Posterior cingulate gyrus (tissue), 11 donors: ENCODE measurements at places on chromosomes 5 and 9.
A peak's percentile ranks its signal among the peaks of the same experiment; 100 is the strongest.

DNA sequence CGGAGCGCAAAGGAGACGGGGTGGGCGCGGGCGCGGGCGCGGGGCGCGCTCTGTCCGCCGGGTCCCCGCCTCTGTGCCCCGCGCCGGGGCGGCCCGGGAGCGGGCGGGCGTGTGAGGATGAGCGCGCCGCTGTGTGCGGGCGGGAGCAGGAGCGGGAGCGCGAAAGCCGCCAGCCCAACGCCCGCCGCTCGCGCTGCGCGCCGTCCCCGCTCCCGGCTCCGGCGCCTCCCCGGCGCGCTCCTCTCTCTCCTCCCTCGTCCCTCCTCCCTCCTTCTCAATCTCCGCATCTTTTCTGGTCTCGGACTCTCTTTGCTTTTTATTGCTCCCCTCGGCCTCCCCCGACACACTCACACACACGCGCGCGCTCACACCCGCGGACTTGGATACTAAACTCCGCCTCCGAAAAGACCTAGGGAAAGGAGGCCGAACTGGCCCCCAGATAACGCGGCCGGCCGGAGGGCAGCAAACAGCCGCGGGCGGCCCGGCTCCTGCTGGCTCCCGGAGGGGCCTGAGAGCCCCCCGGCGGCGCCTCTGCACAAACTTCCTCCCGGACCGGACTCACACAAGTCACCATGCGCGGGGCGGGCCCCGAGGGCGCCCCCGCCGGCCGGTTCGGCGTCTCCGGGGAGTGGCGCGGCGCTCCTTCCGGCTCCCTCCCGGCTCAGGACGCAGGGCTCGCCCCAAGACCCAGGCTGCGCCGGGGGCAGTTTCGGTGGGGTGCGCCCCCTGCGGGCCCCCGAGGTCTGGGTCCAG, at the start of gene FIBCD1:
Gene FIBCD1 (minus strand): TSS at position 596 of the 753 bp plus-strand sequence. CDS start 640 bp downstream, outside the sequence.
- no peak for DNase-seq

GRCh38 chr9:36985769-36986467, 48.1 kb downstream of the PAX5 start:
- DNase-seq, result no peak

DNA sequence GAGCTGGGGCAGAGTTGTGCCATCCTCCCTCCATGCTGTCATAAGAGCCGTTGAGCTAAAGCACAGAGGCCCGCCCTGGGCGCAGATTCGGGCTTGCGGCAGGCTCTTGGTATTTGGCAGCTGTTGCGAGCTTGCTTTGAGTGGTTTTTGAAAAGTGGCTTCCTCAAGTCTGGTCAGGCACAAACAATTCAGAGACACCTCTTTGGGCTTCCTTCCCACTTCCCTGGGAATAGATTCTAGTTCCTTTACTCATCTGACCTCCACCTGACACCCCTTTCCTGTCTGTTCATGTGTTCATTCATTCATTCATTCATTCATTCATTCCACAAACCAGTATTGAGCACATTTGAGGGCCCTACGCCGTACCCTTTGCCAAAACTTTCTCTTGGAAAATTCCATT, 27.4 kb downstream of the NCS1 start:
- no peak for DNase-seq

DNA sequence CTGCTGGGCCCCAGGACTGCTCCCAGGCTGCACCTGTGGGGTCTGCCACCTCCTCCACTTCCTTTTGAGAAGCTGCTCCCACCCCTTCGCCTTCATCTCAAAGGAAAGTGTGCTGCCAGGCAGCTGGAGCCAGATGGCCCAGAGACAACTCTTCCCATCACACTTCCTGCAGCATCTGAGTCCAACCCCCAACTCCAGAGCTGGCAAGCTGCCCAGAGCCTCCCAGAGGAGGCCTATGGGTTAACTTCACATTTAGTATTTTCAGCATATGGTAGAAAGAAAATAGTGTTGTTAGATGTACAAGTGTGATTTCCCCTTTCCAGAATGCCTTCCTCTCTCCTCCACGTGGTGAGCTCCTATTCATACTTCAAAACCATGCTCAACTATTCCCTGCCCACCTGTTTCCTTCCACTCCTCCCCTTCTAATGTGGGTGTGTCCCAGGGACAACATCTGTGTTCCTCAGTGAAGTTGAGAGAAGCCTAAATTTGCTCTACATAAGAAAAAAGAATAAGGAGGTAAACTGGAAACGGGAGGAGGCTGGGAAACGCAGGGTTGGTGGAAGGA, 38.6 kb upstream of the KCNMB1 start:
- no peak for DNase-seq

DNA sequence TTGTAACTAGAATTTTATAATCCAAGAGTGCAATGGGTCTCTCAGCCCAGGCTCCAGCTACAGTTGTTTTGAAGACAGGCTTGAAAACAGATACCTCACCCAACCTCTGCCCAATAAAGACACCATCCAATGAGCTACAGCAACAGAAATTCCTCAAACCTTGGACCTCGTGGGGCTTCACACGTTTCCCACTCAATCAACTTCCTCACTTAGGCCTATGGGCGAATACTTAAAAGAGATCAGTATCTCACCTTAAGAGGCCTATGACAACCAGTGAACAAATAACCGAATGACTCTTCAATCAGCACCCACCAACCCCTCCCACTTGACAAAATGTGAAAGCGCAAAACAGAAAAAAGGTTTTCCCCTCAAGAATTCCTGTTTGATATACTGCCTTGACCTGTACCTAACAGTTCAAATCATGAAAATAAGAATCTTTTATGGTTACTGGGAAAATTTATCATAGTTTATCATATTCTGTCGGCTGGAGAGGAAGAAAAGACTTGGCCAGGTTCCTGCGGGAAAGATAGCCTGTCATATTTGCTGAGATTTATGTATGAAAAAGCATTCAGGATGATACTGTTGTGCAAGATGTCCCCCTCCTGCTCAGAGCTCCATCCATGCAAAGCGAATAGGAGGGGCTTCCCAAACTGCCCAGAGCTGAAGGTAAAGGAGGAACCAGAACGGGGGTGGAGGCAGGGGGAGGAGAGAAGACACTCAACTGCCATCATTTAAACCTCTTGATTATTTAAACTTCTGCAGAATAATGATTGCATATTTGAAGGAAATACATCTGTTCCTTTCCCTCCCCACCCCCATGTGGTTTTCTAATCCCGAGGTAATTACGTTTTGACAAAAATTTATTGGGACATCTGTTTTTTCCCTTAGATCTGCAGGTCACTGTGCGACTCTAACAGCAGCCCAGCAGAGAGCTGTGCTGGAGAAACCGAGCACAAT, 256.3 kb downstream of the NFIB start:
- no peak for DNase-seq

- DNase-seq, result no peak
Measured at GRCh38 chr9:134678206-134678605, 36.6 kb downstream of the COL5A1 start.

GRCh38 chr5:92568522-92568921, 1012.5 kb downstream of the NR2F1-AS1 start:
- DNase-seq, result no peak

- no peak for DNase-seq
Measured at GRCh38 chr5:3393920-3394597, 201.6 kb upstream of the IRX1 start.

GRCh38 chr5:133510634-133511262, 101.6 kb downstream of the FSTL4 start:
- no peak for DNase-seq

- no peak for DNase-seq
Measured at GRCh38 chr5:172758077-172758833, 12.7 kb downstream of the DUSP1 start.

DNA sequence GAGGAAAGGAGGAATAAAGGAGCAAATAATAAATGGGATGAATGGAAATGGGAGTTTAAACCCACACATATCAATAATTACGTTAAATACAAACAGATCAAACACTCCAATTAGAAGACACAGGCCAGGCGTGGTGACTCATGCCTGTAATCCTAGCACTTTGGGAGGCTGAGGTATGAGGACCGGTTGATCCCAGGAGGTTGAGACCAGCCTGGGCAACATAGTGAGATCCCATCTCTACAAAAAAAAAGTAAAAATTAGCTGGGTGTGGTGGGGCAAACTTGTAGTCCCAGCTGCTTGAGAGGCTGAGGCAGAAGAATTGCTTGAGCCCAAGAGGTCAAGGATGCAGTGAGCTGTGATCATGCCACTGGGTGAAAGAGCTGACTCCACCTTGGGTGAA, 3.7 kb downstream of the BAAT start:
- DNase-seq, result no peak

DNA sequence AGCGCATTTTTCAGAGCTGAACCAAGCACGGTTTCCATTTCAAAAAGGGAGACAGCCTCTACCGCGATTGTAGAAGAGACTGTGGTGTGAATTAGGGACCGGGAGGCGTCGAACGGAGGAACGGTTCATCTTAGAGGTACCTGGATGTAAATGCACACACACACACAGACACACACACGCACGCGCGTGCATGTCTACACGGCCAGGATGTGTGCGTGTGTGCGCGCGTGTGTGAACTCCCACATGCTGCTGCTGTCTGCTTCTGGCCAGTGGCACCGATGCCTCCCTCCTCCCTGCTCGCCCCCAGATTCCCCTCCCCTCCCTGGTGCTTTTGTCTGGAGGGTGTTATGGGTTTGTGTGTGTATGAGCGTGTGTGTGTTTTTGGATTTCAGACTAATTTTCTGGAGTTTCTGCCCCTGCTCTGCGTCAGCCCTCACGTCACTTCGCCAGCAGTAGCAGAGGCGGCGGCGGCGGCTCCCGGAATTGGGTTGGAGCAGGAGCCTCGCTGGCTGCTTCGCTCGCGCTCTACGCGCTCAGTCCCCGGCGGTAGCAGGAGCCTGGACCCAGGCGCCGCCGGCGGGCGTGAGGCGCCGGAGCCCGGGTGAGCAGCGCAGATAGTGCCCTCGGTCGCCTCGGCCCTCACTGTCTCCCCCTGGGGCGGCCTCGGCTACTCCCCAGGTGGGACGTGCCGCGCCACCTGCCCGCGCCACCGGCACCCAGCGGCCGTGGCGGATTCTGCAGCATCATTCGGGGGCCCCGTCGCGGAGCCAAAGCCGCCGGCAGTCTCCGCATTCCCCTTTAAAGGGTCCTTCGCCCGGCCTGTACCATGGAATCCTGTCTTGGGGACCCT, at the start of gene NTRK2:
Gene NTRK2 (plus strand): TSS at position 442 of the 850 bp plus-strand sequence. CDS start 1,020 bp downstream, outside the sequence.
- peak; percentile 61 for DNase-seq

DNA sequence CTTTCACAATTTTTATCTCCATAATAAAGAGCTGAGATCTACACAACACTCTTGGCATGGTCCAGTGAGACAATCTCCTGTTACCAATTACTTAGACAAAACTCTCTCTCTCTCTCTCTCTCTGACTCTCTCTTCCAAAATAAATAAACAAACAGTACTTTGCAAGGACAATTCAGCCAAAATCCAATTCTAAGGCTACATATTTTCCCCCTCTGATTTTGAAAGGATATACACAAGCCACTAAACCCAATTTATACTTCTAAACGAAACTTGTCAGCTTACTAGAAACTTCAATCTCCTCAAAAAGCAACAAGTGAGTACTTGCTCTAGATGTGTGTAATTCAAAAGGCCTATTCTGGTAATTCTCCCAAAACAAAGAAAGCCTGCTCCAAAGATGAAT, 26.3 kb upstream of the TNPO1 start:
- DNase-seq, result no peak

GRCh38 chr5:90571147-90571773, 12.7 kb downstream of the ADGRV1 start:
- DNase-seq, result no peak

DNA sequence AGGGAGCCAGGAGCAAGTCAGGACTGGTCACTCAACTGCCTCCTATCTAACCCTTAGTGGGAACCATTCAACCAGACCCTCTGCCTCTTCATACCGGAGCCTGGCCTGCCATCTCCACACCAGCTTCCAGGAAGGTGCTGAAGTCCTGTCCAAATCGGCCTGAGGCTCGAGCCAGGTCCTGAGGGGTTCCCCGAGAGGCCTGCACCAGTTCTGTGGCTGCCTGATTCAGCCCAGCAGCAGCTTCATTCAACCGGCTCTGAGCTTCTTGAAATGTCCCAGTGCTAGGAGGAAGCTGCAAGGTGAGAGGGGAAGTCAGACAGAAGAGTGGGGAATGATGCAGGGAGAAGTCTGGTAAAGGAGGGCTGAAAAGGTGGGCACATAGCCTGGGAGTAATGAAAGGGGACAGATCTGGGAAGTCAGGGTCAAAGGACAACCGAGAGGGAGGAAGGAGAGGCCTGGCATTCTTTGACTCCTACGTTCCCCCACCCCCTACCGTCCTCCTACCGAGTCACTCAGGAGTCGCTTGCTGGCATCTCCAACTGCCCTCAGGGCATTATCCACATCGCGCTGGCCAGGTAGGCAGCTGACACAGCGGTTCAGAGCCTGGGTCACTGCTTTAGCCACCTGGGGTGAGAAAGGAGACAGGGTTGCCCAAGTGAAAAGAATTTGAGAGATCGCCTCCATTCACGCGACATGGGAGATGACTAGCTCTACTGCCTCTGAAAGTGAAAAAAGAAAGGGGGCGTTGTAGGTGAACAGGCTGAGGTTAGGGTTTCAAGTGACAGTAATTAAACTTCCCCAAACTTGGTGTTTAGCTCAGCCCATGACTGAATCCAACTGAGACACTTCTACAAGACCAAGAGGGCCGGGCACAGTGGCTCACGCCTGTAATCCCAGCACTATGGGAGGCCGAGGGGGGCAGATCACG, 20.2 kb downstream of the TLN1 start:
- DNase-seq, result no peak

DNA sequence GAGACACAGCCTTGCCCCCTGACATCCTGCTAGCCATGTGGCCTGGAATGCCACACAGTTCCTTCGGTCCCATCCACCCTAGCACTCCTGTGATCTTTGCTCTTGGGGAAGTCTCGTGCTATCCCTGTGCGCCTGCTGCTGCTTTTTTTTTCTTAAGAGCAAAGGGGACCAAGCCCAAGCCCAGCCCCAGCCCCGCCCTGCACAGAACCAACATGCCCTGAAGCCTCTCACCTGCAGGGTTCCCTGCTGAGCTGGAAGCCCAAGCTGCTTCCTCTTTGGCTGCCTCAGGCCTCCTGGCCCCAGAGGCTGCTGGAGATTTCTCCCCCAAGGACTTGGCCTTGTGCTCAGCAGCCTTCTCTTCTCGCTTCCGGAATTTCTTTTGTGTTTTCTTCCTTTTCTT, 1.8 kb downstream of the SURF6 start:
- DNase-seq, result no peak

- DNase-seq, result no peak
Measured at GRCh38 chr9:23766613-23767012, 59.4 kb downstream of the ELAVL2 start.

- DNase-seq, result peak; percentile 48
Measured at GRCh38 chr9:136095070-136096058, at the start of gene NACC2. NACC2 (minus strand) TSS chr9:136095289; CDS start chr9:136050521, 44,768 bp downstream.

GRCh38 chr5:138177941-138178515, 402 bp downstream of the BRD8 start:
- DNase-seq, result no peak
